ENCODE measurements at places on chromosomes 7 and 10.

GRCh38 chr7:7799138-7799537 lies 80.7 kb upstream of the RPA3 start:
- DNase-seq: no peak

DNA sequence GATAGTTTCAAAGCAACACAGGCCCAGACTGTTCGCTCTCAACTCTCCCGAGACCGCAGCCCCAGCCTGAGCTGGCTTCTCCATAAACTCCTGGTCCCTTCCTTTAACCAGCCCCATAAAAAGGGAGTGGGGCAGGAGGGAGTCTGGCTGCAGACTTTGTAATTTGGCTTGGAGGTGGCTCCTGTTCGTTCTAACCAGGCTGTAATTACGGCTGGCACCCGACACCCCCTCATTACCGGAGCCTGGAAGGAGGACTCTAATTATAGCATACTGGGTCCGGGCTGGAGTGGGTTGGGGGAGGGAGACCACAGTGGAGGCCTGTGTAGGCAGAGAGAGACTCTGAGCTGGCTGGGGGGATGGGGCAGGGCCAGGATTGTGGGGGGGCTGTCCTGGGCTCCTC lies 49.7 kb downstream of the UNC5B start:
- peak; percentile 87 for DNase-seq

DNA sequence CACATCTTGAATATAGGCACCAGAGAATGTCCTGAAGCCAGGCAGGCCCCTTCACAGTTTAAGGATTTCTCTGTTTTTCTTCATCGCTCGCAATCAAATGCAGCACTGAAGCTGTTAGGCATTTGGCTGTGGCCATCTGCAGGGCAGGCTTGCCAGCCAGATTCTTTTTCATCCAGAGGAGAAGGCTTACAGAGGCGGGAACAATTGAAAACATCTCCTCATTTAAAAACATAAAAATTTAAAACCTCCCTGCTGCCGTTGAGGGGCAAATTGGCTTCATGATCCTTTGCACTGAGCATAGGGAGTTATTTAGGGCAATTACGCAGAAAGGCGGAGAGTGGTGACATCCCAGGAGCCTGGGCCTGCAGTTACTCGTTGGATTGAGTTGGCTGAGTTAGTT lies 500.0 kb downstream of the TYW1 start:
- DNase-seq: peak; percentile 39

DNA sequence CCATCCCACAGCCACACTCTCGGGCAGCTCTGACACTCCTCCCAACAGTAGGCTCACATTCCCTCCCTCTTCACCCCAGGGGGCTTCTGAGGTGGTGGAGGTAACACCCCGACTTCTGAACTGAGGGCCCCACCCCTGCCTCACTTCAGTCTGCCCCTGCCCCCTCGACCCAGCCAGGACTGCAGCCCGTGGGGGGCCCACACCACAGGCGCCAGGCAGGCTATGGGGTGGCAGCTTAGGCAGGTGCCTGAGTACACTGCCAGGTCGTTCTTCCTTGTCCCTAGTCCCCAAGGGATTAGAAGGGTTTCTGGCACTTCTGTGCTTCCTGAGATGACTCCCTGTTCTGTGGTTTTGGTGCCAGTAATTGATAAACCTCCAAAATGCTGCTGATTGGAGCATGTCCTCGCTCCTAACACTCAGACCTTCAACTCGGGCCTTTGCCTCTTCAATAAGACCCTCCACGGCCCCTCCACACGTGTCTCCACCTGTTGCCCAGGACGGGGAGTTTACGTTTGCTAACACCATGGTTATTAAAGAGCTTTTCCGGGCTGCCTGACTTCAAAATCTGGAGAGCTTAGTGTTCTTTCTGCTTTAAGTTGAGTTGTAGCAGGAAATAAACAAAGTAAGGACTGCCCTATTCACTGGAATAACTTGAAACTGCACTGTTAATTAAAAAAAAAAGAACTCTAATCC lies 23.8 kb upstream of the LARP4B start:
- no peak for DNase-seq

DNA sequence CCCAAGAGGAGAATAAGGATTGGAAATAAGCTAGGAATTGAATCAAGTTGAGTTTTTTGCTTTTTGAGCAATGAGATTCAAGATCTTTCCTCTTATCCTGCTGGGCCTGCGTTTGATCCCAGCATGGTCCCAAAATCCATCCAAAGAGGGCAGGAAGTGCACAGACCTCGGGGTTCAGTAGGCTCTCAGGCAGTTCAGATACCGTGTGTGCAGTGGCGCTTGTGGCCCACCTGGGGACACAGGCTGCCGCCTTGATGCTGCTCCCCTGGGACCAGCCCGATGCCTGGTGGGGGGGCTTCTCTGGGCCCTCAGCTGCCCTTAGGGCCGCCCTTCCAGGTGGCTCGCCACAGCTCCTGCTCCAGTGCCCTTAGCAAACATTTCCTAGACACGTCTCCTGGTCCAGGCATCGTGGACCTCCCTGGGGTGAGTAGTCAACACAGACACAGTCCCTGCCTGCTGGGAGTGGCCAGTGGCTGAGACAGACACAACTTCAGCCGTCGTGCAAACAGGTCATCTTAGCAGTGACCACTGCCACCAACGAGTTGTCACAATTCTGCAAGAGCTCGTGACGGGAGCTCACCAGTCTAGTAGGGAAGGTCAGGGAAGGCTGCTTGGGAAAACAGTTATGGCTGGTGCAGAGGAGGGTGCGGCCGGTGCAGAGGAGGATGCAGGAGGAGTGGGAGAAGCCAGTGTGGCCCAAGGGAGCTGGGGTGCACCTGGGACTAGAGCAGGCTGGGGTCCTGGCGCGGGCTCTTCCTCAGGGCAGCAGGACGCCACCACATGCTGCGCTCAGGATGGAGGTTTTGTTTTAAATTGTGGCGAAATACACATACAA lies 21.7 kb upstream of the JAKMIP3 start:
- DNase-seq: no peak

GRCh38 chr10:58444321-58444720 lies 59.1 kb downstream of the TFAM start:
- no peak for DNase-seq

DNA sequence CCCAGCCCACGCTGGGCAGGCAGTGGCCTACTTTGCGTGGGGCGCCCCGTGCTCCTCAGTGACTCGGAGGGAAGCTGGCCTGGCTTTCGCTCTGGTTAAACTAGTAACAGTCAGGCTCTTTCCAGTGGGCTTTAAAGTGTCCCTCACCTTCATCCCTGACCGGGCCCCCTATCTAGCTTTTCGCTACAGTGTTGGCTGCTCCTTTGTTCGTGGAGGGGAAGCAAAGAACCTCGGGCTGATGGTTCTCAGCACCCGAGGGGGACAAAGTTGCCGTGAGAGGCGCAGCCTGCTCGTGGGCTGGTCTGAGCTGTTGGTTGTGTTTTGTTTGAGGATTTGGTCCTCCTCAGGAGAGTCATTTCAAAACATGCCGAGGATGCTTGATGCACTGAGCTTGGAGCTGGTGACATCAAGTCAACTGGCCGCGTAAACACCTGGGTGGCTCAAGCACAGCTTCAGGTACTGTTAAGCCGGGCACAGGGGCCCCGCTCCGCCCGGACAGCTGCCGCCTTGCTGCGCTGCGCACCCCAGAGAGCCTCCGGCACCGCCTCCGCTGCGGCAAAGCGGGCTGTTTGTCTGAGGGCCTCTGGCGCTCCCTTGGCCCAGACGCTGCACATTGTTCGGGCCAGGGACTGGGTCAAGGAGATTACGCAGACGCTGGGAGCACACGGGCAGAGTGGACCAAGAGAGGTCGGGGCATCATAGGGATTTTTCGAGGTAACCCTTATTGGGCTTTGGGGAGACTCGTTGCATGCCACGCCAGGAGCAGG lies 1.6 kb downstream of the DLX6 start:
- DNase-seq: no peak

Data from femur (tissue), 1 donor.